Upper lobe of right lung (tissue), 1 donor: ENCODE measurements at places on chromosomes 12 and 14. TPM values are rescaled to one million over a fixed set of nuclear protein-coding genes. Genes with fewer than 3 reads are reported as not detected.

The PLEKHG3 gene
- 34.5 TPM for total RNA-seq

The NFATC4 gene
- total RNA-seq: 42.5 TPM

The GSC gene
- total RNA-seq: not detected

The CACNA1C gene
- total RNA-seq: 15.6 TPM

The SLC4A8 gene
- 2.5 TPM for total RNA-seq

DNA sequence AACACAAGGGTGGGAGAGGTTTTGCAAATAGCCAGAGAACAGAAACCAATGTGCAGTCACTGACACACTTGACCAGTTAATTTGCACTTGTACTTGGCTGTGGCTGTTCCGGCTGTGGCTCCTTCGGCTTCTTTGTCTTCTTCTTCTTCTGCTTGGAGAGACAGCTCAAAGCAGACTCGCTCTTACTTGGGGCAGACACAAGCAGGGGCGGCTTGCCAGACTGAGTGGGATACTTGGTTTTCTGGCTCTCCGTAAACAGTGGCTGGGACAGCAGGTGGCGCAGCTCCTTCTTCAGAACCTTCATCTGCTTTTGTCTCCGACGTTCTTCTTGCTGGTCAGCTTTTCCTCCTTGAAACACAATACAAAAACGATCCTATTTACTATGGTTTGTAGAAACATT lies 25.0 kb downstream of the OTUB2 start:
- peaks cover 100% of the 10 kb centered on the region for H3K36me3 ChIP-seq
- H3K4me3 ChIP-seq: no peak overlapping the region
- no peaks in the 10 kb centered on the region for H3K4me1 ChIP-seq
- no peak overlapping the region for H3K27ac ChIP-seq
- H3K27me3 ChIP-seq: no peaks in the 10 kb centered on the region

DNA sequence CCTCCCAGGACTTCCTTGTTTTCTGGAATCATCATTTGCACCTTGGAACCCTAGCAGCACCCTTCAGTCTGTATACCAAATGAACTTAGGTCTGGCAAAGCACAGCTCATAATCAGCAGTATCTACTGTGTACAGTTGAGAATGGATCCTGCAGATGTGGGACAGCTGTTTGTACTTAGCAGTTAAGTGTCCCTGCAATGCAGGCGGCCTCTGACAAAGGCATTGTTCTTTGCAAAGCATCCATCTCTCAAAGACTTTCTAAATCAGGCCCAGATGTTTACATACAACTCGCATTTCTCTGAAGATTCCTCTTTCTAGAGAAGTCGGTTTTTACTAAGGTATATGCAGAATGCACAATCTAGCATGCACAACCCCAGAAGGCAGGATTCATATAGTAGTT lies 170.5 kb upstream of the RBM19 start:
- DNase-seq: no peak
- H3K4me1 ChIP-seq: no peaks in the 10 kb centered on the region
- no peak overlapping the region for H3K27ac ChIP-seq
- no peak overlapping the region for H3K4me3 ChIP-seq
- no peaks in the 10 kb centered on the region for H3K36me3 ChIP-seq

GRCh38 chr14:58912287-58912686 lies 274.5 kb downstream of the DACT1 start:
- no peak for DNase-seq
- H3K4me3 ChIP-seq: no peak overlapping the region
- no peaks in the 10 kb centered on the region for H3K4me1 ChIP-seq
- H3K36me3 ChIP-seq: no peaks in the 10 kb centered on the region
- H3K27ac ChIP-seq: no peak overlapping the region
- no peaks in the 10 kb centered on the region for H3K27me3 ChIP-seq

DNA sequence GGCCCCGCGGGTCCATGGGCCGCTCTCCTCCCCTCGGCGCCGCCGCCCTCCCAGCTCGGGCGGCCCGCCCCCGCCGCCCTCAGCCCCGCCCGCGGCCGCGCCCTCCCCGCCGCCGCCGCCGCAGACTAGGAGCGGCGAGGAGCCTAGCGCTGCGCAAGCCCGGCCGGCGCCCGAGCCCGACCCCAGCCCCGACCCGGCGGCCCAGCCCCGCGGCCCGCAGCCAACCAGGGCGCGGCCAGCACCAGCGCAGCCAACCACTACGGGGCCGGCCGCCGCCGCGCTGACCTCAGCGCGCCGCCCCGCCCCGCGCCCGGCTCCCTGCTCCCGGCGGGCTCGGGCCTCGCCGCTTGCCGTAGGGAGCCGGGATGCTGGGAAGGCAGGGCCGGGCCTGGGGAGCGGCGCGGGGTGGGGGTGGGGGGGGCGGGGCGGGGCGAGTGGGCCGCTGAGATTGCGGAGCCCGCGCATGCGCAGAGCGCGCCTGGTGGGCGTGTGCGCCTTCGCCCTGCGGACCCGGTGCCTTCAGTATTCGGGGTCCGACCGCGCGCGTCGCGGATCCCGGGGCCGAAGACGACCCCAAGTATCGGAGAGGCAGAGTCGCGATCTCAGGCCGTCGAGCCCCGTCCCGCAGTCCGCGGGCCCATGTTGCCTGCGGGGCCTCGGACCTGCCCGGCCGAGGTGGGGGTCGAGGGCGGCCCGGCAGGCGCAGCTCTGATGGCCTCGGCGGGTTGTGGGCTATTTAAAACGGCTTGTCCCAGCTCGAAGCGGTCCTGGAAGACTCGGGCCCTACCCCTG lies at the start of gene CDC42BPB:
CDC42BPB (minus strand) TSS at position 178 of the 792 bp plus-strand sequence. CDS start 376 bp downstream, outside the sequence.
- H3K27me3 ChIP-seq: no peaks in the 10 kb centered on the region
- H3K27ac ChIP-seq: peak within 1 kb of the TSS; percentile 88
- H3K4me3 ChIP-seq: peak within 1 kb of the TSS; percentile 95
- H3K4me1 ChIP-seq: peaks cover 34% of the 10 kb centered on the region
- H3K36me3 ChIP-seq: no peaks in the 10 kb centered on the region

DNA sequence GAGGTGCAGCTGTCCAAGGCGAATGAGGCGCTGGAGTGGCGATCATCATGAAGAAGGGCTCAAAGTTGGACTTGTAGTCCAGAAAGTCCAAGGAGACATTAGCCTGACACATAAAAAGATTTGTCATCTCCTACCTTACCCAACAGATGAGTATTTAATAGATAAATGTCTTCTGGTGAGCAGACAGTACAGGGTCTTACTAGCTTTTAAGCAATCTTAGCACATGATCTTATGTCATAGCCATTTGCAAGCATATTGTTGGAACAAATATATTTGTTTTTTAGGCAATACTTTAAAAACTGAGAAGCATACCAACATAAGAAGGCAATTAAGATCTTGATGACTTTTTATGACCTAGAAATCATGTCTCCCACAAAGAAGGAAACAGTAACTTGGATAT lies 16.0 kb downstream of the GNS start:
- H3K27me3 ChIP-seq: no peaks in the 10 kb centered on the region
- no peak for DNase-seq
- no peak overlapping the region for H3K4me3 ChIP-seq
- peaks cover 25% of the 10 kb centered on the region for H3K4me1 ChIP-seq
- peaks cover 88% of the 10 kb centered on the region for H3K36me3 ChIP-seq
